SHP77 (cell line): ENCODE measurements at places on chromosomes 2 and 18.

DNA sequence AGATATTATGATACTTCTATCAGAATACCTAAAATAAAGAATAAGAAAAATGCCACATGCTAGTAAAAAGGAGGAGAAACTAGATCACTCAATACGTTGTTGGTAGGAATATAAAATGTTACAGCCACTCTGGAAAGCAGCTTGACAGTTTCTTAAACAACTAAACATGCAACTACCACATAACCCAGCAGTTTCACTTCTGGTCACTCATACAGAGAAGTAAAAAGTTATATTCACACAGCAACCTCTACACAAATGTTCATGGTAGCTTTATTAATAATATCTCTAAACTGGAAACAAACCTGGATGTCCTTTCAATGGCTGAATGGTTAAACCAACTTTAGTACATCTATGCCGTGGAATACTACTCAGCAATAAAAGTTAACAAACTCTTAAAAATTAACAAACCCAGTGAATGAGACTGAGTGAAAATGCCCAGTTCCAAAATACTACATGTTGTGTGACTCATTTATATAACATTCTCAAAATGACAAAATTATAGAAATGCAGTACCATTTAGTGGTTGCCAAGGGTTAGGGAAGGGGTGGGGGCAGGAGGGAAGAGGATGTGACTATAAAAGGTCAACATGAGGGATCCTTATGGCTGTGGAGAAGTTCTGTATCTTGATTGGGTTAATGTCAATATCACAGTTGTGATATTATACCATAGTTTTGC is 124.1 kb downstream of the MMADHC start:
- no peak for DNase-seq

GRCh38 chr2:136020831-136021230 is 35.4 kb upstream of the DARS1 start:
- DNase-seq = no peak

DNA sequence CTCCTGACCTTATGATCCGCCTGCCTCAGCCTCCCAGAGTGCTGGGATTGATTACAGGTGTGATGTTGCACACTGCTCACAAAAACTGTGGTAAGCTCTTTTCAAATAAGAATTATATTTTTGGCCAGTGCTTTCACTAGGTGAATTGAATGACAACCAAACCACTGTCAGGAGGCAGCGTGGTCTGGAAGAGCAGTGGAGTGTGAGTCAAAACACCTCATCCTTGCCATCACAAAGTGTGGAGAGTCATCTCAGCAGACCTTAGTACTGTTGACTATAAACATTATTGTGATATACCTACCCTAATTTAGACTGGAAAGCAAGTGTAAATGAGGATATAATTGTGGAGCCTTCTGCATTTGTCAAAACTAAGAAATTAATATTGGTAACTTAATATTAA is 61.3 kb downstream of the UBE2E3 start:
- DNase-seq = no peak

- no peak for DNase-seq
Observed at GRCh38 chr2:74572178-74572925, 17.8 kb downstream of the DOK1 start.

DNA sequence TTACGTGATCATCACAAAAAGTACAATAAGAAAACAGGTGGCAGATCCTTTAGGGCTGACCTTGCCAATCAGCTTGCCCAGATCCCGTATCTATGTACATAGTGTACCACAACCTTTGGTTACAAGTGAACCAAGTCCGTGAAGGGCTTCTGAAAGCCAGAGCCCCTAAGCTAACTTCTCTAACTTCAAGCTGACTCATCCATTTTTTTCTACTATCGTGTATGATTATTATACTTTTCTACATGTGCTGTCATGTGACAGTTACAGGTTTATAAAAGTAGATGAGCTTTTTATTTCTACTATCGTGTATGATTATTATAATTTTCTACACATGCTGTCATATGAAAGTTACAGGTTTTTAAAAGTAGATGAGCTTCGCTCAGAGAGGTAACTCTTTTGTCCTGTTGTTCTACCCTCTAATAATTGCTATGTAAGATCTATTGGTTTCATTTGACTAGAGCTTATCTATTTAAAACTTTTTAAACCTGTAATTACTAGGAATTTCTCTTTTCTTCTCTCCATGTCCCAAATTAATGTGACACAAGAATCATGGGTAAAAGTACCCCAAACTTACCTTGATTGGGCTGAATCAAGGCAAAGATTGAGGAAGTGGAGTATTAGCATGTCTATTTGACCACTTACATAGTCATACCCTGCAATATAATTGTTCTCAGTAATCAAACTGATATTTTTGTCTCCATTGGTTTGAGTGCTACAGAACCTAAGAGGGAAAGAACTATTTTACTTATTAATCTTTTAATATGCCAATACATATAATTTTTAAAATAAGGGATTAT is 29.4 kb upstream of the DNAH7 start:
- DNase-seq = no peak

DNA sequence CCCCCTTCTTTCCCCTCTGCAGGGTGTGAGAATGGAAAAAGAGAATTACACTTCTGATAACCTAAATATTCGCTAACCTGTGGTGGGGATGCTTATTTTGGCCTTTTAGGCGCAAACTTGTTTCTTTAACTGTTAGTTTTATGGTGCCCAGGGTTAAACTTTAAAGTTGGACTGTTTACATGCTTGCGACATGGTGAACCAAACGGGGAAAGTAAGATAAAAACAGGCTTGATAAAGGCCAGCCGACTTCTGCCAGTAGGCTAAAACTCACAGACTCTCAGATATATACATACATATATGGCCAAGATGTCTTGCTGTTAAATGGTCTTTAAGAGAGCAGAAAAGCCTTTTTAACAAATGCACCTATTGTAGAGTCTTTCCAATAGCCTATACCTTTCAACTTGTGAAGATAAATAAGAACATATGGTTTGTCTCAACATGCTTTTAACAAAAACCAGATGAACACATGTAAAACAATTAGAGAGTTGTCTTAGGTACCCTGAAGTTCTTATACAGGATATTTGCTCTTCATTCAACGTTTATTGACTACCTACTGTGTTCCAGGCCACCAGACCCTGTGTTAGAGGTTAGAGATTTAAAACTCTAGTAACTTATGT is 29.0 kb downstream of the PRKCE start:
- no peak for DNase-seq

GRCh38 chr2:138176862-138177439 is 212.7 kb downstream of the HNMT start:
- DNase-seq = no peak

- DNase-seq = no peak
Observed at GRCh38 chr2:172048508-172049503, 36.5 kb upstream of the DLX1 start.

DNA sequence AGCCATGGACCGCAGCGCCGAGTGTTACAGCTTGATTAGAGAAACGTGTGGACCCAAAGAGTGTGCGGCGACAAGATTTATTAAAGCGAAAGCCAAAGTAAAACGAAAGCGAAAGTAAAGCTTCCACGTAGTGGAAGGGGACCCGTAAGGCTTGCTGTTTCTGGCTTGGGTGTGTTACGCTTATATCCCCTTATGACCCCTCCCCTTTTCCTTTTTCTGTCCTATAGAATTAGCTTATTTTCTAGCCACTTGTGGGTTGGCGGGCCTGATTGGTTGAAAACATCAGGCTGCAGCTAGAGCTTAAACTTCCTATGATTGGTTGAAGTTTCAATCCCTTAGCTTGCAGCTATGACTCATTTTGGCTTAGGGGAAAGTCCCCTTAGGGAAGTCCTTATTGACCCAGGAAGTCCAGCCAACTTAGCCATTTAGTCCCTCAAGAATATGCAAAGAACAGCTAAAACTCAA is 969.7 kb downstream of the DCDC2C start:
- DNase-seq = peak; percentile 82

DNA sequence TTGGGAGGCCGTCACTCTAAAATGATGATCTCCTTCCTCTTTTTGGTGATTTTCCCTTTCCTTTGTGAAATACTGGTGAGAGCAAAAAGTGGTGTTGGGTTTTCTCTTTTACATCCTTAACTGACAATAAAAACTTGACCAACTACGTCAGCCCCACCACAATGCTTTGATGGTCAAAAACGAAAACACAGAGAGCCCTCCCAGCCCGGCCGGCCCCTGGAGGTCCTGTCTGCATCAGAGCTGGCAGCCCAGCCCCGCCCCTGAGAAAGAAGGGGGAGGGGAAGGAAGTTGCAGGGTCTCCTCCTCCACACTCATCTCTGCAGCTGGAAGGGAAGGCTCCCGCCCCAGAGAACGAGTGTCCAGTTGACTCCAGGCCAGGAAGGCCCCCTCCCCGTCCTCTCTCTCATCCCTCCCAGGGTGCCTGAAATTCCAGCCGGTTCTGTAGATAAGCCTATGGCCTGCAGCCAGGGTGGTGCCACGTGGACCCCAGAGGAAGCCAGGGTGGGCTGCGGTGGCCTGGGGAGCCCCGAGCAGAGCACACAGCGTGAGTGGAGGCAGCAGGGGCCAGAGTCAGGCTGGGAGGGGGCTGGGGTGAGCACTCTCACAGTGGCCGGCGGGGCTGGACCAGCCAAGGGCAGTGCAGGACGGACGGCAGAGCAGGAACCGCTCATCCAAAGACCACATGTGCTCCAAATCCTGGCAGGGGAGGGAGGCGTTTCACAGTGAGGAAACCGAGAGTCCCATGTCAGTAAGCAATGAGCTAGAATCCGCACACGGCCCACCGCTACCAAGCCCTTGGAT is 19.8 kb downstream of the BIN1 start:
- DNase-seq = no peak

GRCh38 chr2:100242891-100243619 is 79.2 kb downstream of the LONRF2 start:
- peak; percentile 62 for DNase-seq

GRCh38 chr2:72859831-72860262 is 27.4 kb upstream of the SPR start:
- DNase-seq = peak; percentile 61

- DNase-seq = no peak
Observed at GRCh38 chr2:172177996-172178395, 75.3 kb upstream of the DLX2 start.

DNA sequence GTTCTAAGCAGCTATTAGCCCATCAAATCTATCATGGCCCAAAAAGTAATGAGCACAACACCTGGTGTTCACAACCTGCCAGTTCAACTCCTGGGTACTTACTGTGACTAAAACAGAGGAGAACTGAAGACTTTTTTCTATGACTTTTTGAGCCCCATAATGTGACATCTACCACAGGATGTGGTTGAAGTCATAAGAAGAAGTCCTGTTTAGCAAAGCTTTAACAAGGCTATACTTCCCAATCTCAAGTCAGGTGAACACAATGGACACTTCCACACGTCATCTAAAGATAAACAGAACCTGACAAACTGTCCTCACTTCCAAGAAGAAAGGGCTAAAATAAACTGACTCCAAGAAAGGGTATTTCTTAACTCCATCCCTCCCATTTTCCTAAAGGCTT is 138.8 kb downstream of the ATAD2B start:
- DNase-seq = no peak

- no peak for DNase-seq
Observed at GRCh38 chr2:231355508-231356465, 39.7 kb upstream of the B3GNT7 start.

GRCh38 chr2:29201979-29202378 is 86.8 kb downstream of the CLIP4 start:
- no peak for DNase-seq

DNA sequence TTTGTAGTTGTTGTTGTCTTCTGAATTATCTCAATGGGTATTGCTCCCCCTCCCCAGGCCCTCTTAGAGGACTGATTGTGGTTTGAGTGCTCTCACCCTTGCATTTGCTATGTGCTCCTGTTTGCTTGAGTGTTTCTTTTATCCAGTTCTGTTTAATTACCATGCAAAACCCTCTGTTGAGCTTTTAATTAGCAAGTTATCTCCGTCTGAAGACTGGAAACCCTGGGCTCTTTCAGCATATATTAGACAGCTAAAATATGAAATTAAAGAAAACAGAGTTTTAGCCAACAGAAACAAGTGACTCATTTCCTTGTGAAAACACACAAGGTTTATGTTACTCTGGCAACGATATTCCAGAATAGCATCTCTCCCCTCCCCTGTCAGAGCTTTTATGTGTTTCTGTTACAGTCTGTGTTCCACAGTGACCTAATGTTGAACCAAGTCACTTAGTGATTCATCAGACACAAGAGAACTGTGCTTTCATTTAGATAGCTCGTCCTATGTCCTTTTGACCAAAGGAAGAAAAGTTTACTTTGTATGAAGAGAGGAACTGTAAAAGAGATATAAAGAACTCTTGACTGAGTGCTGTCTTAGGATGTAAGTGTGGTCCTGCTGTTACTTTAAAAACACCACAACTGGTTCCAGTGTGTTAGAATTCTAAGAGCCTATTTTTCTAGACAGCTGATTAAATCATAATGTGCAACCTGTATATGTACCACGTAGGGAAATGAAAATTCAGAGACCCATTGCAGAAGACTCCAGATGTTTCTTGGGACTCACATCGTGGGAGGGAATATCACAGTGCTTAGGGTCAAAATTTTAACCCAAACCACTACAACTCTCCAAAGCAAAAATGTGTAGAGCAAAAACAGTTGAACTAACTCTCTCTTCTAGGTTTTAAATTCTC is 172.8 kb upstream of the RBMS1 start:
- DNase-seq = no peak

GRCh38 chr18:25169701-25170100 is 182.3 kb downstream of the ZNF521 start:
- DNase-seq = no peak

DNA sequence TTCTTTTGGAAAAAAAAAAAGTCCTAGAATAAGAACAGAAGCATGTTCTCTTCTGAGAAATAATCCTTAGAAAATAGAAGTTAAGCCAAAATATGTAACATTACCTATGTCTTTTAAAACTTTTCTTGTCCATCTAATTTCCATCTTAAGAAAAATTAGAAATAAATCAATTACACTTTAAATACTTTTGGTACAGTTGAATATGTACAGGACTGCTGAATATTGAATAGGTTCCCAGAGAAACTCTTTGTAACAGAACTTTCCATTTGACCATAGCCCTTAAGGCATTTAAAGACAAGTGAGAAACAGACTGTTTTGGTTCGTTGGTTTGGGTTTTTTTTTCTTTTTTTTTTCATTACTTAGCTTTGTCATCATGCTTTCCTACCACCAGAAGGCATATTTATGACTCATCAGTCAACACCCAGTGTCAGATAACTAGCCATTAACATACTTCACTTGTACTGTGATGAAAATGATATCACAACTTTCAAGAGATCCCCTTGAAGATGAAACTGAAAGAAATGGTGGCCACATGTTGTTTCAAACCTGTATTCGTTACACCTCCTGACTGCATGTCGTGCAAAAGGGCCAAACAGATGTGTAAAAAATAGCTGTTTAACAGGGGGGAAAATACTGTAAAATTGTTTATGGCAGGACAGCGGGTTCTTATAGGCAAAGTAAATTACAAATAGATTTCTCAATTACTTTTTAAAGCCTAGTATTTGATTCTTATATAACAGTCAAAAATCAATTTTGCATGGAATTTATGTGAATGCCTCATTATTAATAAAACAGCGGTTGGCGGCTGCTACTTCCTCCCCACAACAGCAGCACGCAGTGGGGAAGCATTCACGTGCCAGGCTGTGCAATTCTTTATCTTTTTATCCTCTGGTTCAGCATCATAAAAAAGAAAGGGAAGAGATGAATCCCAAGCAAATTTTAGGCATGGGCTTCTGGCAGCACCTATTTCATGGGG is 280.7 kb upstream of the HNRNPA3 start:
- no peak for DNase-seq

- DNase-seq = no peak
Observed at GRCh38 chr2:132617989-132618388, 52.0 kb downstream of the LYPD1 start.
